DMS153 (cell line): ENCODE measurements at places on chromosomes 16 and 17.
A peak's percentile ranks its signal among the peaks of the same experiment; 100 is the strongest.

DNA sequence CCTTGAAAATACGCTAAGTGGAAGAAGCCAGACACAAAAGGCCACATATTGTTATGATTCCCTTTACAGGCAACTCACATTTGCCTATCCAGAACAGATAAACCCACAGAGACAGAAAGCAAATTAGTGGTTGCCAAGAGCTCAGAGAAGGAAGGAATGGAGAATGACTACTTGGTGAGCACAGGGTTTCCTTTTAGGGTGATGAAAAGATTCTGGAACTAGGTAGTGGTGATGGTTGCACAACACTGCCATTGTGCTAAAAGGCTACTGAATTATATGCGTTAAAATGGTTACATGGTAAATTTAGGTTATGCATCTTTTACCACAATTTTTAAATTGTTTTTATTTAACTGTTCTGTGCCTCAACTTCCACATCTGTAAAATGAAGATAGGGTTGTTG, 4.4 kb downstream of the COPRS start:
- no peak for DNase-seq

- no peak for DNase-seq
These were observed 1.2 kb upstream of the IGSF6 start for GRCh38 chr16:21653571-21653970.

GRCh38 chr17:1683459-1683858, 1.2 kb downstream of the PRPF8 start:
- DNase-seq: no peak

DNA sequence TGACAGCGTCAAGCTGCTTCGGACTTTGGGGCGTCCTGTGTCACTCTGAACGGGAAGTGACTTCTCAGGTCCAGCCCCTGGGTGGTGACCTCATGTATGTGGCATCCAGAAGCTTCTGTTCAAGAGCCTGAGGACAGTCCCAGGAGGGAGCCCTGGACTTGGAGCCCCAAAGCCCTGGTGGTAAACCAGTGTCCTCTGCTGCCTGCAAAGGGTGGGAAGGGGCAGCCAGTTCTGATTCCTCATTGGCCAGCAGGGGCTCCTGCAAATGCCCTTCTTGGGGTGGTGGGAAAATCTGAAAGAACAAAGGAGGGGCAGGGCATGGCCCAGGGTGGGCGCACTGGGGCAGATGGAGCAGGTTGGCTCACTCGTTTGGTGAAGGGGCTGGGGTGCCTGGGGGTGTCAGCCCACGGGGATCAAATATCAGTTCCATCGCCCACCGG, 1.6 kb downstream of the OSGIN1 start:
- DNase-seq: no peak

DNA sequence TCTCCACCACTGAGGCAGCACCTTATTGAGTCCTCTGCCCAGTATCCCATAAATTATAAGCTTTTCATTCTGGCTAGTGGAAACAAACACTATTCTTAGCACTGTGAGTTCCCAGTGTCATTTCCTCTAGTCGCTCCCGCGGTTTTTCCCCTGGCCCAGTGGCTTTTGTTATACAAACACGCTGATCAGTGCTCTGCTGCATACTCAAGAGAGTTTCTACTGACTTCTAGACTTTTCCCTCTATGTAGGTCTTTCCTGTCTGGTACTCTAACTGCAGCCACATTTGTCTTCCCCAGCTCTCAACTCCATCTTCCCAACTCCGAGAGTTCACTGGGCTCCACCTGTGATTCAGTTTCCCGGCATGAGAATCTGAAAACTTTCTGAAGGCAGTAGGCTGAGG, 556.6 kb upstream of the SALL1 start:
- DNase-seq: no peak

GRCh38 chr17:64682261-64683181, 20.4 kb upstream of the SMURF2 start:
- no peak for DNase-seq

GRCh38 chr16:59558679-59559078, 824.6 kb upstream of the GOT2 start:
- no peak for DNase-seq

- DNase-seq: peak; percentile 44
These were observed 4.5 kb downstream of the KRTAP3-1 start for GRCh38 chr17:41004397-41004796.

- peak; percentile 29 for DNase-seq
These were observed at the start of gene KRABD2 for GRCh38 chr17:8376271-8377067. Gene KRABD2 (minus strand): TSS chr17:8376704.

DNA sequence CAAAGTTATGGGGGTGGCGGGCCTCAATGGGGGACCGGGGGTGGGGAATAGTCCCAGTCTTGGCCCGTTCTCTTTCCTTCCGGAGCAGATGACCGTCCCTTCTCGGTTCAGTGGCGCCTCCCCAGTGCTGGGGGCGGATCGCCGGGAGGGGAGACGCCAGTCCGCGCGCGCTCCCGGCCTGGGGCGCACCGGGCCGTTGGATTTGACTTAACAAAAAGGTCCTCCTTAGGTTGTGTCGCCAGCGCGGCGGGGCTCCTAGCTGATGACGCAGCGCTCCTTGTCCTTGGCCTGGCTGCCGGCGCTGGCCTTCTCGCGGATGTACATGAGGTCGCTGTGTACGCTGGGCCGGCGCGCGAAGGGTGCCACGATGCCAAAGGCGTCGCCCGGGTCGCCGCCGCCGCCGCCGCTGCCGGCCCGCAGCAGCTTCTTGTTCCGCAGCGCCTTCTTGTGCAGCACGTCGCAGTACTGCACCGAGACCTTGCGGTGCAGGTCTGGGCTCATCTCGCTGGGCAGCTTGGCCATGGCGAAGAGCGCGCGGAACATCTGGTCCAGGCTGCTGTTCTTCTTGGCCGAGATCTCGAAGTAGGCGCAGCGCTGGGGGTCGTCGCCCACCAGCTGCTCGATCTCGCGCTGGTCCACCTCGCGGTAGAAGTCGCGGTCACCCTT, 1.2 kb downstream of the RASD1 start:
- no peak for DNase-seq

DNA sequence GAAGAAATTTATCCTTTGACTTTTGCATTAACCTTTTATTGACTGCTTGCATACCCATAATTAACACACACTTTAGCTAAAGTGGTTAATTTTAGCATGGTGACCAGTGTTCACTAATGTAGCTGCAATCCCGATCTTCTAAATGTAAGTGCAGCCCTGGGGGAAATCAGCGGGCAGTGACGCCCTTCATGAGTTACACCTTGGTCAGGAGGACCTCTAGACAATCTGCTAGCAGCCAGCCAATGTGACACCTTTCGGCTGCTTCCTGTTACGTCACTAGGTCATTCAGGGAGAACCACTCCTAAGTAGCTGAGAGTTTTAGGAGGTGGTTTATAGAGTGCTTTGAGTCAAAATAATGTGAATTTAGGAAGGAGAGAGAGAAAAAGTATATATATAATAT, 180.5 kb downstream of the IRX3 start:
- DNase-seq: no peak

- no peak for DNase-seq
These were observed 75.2 kb upstream of the METTL9 start for GRCh38 chr16:21524068-21524751.

DNA sequence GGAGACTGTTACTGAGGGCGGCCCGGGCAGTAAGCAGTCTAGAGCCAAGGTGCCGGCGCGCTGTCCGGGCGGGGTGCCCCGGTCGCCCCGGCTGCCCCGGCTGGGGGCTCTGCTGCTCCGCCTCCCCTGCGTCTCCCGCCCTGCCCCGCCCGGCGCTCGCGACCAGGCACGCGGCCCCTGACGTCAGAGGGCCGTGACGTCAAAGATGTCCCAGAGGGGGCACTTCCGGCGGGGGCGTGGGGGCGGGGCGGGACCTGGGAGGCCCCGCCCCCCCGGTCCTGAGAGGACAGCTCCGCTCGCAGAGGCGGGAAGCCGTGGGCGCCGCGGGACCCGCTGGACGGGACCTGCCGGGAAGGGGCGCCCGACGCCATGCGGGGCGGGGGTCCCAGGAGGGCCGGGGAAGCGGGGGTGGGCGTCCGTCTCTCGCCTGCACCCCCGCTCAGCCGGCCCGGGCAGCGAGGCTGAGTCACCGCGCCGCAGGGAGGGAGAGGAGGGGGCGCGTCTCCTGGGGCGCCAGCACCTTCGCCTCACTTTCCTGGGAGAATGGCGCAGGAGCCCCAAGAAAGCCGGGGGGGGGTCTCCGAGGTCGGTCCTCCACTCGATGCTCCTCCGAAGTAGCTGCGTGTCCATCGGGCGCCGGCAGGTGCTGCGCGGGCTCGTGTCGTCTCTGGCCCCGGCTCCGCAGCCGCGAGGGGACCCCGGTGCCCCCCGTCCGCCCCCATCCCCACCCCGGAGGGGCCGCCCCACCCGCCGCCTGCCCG, 4.4 kb upstream of the HIC1 start:
- DNase-seq: peak; percentile 21

DNA sequence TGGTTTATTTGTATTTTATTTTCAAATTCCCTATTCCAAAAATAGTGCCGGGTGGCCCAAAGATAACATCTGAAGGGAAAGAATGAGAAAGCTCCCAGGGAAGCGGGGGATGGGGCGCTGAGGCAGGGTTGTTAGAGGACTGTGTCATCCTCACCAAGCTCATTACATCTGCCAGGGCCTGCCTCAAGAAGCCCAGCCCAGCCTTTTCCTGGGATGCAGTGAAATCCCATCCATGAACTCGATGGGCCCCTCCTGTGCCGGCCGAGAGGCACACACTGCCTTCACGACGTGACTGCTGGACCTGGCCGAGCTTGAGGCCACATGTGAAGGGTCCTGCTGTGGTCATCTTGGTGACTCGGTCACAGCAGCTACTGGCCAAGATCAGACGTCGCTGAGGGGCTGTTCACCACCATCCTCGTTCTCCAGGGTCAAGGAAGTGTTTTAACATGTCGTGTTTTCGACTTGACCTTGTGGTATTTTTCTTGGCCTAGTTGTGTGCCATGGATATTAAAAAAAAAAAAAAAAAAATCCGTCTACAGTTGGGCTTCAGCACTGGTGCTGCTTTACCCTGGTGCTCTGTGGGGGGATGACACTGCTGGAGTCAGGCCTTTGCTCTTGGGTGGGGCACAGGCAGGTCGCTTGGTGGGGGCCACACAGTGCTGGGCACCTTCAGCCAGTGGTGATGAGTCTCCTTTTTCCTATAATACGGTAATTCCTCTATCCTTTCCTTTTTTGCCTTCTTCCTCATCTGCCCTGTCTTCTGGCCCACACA, 4.9 kb downstream of the TIMM22 start:
- DNase-seq: no peak

DNA sequence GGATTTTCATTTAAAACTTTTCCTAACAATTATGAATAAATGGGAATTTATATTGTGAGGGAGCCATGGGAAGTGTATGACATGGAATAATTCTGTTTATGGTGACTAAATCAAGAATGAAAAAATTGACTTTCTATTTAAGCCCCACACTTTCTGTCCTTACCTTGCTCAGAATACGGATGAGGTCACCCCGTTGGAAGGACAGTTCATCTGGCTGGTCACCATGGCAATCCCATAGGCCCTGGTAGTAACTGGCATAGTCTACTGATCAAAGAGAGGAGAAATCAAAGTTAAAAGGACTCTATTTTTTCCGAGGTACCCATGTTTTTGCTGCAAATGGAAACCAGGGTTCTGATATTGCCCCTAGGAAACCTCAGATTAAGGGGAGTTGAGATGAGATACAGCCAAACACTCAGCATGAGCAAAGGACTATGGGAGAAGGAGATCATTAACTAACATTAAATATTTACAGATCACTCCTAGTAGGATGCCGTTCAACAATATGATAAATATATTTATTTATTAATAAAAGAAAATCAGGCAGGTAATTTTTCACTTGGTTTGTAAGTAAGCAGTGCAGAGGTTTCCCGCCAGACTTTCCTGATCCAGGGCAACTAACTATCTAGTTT, 54.9 kb downstream of the SNX11 start:
- no peak for DNase-seq

DNA sequence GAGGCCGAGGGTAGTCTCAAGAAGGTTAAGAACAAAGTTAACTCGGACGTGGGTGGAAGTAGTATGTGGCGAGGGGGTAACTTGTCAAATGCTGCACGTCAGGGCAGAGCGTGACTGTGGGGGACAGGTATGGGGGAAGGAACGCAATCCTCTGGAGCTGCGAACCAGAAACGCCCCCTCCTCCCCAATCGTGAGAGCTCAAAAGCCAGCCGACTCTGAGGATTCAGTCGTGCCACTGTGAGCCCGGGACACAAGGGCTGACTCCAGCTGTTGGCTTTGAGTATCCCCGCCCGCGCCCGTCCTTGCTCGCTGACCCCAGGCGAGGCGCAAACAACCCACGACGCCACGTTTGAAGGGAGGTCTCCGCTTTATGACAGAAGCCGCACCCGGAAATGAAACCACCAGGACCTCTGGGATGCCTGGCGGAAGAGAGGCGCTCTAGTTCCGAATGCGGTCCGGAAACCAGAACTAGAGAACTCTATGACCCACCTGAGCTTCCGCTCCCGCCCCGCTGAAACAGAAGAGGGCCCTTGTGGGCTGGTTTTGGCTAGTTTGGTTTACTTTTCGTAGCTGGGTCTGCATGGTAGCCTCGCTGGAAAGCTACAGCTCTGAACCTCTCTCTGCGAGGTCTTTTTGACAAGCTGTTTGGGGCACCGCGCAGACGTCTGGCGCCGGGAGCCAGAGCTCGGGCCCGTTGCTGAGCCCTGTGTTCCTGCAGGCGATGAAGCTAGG, at the start of gene PEX12:
PEX12 (minus strand) TSS at position 375 of the 732 bp plus-strand sequence. CDS start 550 bp downstream, outside the sequence.
- peak; percentile 88 for DNase-seq

- no peak for DNase-seq
These were observed 60.7 kb downstream of the OR1D5 start for GRCh38 chr17:3002538-3003295.

DNA sequence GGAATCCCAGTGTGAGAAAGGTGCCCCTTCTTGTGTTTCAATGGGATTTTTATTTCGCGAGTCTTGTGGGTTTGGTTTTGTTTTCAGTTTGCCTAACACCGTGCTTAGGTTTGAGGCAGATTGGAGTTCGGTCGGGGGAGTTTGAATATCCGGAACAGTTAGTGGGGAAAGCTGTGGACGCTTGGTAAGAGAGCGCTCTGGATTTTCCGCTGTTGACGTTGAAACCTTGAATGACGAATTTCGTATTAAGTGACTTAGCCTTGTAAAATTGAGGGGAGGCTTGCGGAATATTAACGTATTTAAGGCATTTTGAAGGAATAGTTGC, 567 bp downstream of the UBB start:
- no peak for DNase-seq

DNA sequence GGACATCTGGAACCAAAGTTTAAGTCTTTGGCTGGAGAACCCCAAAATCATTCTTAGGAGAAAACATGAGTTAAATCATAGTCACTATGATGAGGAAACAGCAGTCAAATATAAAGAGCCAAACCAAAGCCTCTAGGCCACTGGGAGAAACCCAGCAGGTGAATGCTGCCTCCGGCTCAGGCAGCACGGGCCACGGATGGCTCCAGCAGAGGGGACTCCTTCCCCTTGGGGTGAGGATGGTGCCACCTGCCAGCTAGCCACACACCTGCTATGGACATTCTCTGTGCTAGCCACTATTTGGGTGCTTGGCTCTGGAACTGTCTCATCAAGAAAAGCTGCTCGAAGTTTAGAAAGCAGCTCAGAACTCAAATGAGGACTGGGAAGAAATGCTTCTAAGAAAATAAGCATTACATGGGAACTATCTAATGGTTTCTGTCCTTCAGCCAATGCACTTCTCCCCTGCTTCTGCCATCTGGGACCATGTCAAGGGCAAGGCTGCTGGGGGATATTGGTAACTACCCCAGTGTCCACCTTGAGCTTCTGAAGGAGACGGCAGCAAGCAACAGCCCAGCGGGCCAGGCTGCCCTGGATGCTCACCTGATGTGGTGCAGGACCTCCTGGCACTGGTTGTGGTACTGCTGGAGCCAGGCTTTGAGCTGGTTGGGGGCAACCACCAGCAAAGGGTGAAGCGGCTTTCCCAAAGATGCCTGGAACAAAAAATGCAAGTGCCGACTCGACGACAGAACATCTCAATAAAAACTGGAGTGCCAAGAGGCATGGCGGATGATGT, 22.5 kb downstream of the ELAC2 start:
- DNase-seq: no peak

- DNase-seq: no peak
These were observed 59.2 kb downstream of the B9D1 start for GRCh38 chr17:19303367-19303776.
